ENCODE measurements at places on chromosomes 1 and 21.

GRCh38 chr1:226772446-226773139, 33.5 kb upstream of the ITPKB start:
- no peak for DNase-seq

DNA sequence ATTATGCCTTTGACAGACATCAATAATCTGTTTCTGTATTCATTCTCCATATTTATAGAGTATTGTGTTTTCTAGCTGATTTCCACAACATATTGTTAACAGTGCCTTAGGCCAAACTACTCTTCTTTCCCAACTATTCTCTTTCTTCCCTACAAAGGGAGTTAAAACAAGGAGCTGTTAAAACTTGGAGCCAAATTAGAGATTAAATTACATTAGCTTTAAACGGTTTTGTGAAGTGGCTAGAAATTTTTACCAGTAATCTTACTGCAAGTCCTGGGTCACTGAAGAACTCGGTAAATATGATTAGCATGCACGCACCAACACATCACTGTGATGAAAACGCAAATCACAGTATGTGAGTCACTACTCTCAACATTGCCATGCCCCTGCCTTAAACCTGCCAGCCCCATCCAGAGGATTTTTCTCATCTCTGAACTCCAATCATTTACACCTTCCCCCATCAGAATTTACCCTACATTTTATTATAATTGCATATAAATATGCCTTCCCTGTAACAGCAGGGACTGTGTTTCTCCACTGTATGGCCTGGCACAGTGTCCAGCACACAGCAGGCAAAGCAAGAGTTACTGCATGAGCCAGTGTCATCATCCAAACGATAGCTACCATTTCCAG, 1.5 kb upstream of the PRDX6 start:
- peak; percentile 16 for DNase-seq

GRCh38 chr1:185837711-185838110, 103.5 kb downstream of the HMCN1 start:
- no peak for DNase-seq

- DNase-seq: no peak
These were observed 80.3 kb downstream of the NFIA start for GRCh38 chr1:61162520-61163258.

DNA sequence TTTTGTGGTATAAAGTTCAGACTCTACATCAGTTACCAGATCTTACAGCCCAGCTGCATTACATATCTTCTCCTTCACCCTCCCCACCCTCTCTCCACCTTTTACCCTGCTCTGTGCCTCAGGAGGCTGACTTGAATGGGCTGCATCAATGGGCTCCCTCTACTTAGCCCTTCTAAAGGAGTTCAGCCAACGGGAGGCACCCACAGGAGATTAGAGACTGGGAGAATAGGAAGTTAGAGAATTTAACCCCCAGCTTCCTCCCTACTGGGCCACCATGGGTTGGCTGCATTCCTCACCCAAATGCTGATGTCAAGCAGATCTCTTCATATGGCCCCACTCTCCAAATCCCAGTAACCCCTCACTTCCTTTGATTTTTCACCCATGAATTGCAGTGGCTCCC, 17.1 kb upstream of the DUSP23 start:
- no peak for DNase-seq

All from activated naive CD8-positive, alpha-beta T cell treated with anti-CD3 and anti-CD28 coated beads, Interleukin-2, amount 50 U/mL, for 24 hours (primary cell).